ENCODE measurements at places on chromosomes 6 and 20. TPM values are rescaled to one million over a fixed set of nuclear protein-coding genes. Genes with fewer than 3 reads are reported as not detected.

DNA sequence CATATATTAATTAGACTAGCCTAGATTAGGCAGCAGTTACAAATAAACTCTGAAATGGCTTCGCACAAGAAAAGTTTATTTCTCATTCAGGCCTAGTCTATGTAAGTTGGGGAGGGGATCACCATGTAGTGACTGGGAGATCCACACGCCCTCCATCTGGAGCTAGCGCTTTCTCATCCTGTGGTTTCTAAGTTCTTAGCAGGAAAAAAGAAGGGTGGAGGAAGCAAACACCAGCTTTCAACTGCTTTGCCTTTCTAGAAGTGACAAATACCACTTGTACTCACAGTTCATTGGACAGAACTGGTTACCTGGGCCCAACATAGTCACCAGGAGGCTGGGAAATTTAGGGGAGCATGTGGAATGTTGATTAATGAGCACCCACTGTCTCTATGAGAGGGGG lies 46.6 kb downstream of the NDUFAF5 start:
- DNase-seq = no peak

DNA sequence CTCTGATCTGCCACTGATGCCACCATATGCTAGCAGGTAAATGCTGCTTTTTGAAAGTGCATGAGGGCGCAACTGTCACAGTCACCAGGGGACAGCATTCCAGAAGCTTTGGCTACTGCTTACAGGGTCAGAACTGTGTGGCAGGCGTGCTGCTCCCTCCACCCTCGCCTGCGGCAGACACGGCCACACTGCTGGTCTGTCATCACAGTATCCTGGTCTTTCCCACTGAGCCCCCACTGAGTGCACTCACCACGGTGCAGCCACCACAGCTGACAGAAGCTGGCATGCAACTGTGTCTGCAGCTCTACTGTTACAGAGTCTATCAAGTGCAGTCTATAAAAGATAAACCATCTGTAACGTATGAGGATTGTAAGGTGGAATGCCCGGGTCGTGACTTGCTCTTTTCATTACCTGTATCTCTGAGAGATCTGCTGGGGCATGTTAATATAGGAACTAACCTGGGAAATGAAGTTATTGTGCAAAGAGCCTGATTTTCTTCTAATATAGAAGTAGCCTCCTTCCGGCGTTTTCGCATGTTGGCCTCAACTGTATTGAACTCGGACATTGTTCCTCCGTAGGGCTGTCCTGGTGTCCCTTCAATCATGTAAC lies 24.5 kb downstream of the GCLC start:
- no peak for DNase-seq

DNA sequence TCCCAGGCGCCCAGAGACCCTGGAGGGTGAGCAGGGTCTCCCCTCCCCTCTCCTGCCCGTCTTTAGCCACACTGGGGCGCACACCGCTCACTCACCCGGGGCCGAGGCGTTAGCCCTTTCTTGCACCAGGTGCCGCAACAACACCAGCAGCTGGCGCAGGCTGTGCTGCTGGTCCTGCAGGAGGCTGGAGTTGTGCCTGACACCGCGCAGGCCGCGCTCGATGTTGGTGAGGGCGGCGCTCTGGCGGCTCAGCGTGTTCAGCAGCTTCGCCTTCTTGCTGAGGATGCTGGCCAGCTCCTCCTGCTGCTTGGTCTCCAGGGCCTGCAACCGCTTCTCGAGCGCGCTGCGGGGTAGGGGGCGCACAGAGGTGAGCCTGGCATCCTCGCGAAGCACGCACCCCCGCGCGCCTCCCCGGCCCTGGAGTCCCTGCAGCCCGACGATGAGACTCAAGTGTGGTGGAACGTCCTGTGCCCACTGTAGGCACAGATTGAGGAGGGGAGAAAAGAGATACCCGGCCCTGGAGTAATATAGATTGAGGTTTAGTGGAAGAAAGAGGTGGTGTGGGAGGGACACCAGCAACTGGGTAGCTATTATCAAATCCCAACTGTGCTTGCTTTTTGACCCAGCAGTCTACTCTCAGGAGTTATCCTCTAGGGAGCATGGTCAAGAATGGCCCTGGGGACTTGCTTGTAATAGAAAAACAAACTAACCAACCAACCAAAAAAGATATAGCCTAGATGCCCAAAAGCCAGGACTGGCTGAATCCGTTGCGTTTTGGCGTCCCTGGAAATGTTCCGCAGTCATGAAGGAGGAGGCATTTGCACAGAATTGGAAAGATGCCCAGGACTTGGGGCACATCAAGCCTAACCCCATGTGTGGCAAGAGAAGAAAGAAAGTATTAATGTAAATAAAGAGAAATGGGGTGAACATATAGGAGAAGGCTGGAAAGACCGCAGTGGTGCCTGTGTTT lies 30.9 kb downstream of the ANGPT4 start:
- DNase-seq = peak; percentile 75

- DNase-seq = peak; percentile 80
Observed at GRCh38 chr6:38588631-38589366, 50.9 kb downstream of the BTBD9 start.

DNA sequence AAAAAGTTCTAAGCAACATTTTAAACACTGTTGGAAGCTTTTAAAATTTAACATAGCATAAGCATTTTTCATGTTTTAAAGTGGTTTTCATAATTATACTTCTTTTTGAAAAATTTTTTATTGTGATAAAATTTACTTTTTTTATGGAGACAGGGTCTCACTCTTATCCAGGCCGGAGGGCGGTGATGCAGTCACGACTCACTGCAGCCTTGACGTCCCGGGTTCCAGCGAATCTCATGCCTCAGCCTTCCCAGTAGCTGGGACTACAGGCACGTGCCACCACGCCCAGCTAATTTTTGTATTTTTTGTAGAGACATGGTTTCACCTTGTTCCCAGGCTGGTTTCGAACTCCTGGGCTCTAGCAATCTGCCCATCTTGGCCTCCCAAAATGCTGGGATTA lies 46.1 kb upstream of the TULP4 start:
- DNase-seq = no peak

Gene FAM210B
- 87.4 TPM for total RNA-seq

DNA sequence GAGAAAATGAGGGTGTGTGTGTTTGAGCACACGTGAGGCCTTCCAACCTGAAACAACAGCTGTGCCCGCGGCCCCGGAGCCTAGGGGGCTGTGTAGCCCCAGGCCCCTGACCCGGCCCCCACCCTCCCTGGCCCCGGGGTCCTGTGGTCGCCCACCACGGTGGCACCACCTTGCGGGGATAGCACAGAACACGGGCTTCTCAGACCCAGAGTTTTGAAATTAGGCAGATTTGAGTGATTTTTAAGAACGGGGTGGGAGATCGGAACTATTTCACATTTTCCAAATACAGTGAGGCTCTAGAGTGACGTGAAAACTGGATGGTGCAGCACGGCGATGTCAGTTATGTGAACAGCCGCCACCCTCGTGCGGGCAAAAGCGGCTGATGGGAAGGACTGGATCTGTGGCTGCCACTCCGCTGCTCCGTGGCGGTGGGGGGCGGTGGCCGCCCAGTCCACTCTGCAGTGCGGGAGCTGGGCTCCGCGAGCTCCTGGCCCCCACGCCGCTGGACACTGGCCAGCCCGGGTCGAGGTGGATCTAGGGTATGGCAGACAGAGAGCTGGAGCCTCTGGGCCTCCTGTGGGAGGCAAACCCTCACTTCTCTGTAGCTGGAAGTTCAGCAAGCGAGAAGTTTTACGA lies 17.3 kb upstream of the BHLHE23 start:
- no peak for DNase-seq

Gene POPDC3
- total RNA-seq = 45.1 TPM

Gene TFB1M
- 9.0 TPM for total RNA-seq
